ENCODE measurements at places on chromosomes 4 and X.

- no peak for DNase-seq
Observed at GRCh38 chr4:185591679-185592141, 56.4 kb upstream of the PDLIM3 start.

DNA sequence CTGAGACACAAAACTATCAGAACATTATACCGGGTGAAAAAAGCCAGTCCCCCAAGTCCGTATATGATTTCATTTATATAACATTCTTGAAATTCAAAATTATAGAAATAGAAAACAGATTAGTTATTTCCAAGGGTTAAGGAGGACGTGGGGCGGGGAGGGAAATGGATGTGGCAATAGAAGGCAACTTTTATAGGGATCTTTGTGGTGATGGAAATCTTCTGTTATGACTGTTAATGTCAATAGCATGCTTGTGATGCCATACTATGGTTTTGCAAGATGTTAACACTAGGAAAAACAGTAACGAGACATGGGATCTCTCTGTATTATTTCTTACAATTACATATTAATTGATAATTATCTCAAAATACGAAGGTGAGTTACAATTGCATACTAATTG is 96.4 kb downstream of the LNX1 start:
- no peak for DNase-seq

- DNase-seq, result no peak
Observed at GRCh38 chr4:147943159-147943638, 211.3 kb downstream of the ARHGAP10 start.

- DNase-seq, result no peak
Observed at GRCh38 chrX:68920561-68920960, 91.7 kb downstream of the EFNB1 start.

DNA sequence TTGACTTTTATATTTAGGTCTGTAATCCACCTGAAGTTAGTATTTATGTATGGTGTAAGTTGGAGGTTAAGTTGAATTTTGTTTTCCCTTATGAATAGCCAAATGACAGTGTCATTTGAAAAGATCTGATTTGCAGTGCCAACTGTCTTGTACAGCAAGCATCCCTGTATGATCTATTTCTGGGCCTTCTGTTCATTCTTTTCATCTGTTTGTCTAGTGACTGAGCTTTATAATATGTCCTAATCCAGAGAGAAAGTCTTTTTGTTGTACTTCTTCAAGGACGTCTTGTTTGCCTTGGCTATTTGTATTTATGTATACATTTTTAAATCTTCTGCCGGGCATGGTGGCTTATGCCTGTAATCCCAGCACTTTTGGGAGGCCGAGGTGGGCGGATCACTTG is 39.6 kb downstream of the CDKL5 start:
- DNase-seq, result no peak

DNA sequence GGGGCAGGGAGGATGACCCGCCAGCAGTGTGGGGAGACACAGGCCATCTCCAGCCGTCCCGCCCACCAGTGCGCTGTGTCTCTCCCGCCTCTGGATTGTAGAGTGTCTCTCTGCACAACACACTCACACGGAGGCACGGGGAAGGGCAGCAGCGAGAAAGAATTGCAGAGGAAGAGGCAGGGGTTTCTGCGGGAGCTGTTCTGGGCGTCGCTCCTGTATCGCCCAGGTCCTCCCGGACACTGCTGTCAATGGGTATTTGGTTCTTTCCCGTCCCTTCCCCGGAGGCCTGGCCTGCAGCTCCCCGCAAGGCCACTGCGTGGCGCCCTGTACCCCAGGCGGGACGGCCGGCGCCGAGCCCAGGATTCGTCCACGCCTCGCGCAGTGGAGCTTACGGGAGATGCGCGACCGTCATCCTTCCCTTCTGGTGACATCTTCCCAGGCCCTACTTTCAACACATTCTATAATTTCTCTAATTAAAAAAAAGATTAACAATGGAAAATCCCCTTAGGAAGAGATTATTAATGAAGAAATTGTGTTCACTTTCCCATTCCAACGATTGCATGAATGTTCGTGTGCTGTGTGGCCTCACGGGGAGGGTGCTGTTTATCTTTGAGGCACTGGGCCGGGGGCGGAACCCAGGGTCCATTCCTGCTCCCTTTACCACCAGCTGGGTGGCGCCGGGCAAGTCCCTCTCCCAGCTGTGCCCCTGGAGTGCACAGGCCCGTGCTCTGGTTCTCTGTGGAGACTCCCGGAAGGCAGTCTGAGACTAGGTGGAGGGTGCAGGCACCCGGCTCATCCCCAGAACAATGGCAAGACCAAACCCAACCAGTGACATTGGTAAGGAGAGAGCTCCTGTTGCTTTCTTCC is 95.7 kb downstream of the CPZ start:
- DNase-seq, result no peak

- DNase-seq, result no peak
Observed at GRCh38 chrX:110665223-110666002, 130.2 kb downstream of the CHRDL1 start.

Data from ascending aorta (tissue), 2 donors.